Activated CD4-positive, alpha-beta memory T cell treated with anti-CD3 and anti-CD28 coated beads, Interleukin-2, amount 10 ng/mL, durations not matched to agents 7 days and 5 days (primary cell): ENCODE measurements at places on chromosomes 6 and 20. TPM values are rescaled to one million over a fixed set of nuclear protein-coding genes. Genes with fewer than 3 reads are reported as not detected.

GRCh38 chr6:14896475-14896874 lies 349.4 kb upstream of the JARID2 start:
- DNase-seq = no peak

Gene HLA-F
- total RNA-seq = 346 TPM

DNA sequence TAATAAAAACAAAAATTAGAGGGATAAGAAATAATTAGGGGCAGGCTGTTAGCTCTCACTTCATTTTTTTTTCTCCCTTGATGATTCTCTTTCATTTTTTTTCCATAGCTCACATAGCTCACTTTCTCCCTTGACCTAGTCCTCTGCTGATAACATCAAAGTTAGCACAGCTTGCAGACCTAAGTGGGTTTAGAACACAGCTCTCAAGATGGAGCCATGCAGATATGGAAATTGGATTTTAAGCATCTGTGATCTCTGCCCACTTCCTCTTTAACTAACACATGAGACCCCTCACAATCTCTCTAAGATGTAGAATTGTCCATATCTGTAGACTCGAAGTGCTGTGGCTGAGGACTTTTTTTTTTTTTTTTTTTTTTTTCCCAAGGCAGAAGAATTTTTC lies 257.1 kb downstream of the SOX4 start:
- no peak for DNase-seq

GRCh38 chr6:4355241-4355640 lies 219.9 kb upstream of the ECI2 start:
- no peak for DNase-seq

Gene SLC4A11
- 1.8 TPM for total RNA-seq

DNA sequence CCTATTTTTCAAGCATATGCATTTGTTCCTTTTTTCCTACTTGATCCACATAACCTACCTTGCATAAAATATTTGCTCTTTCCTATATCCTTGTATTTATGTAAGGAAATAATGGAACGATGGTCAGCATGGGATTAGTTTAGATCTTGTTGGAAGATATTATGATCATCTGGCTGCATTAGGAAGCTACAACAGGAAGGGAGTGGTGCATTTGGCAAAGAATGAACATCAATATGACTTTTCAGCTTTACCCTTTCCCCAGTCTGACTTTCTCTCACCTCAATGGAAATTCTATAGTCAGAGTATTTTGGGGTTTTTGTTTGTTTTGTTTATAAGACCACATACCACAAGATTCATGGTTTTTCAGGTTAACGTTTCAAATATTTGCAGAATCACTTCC lies 66.0 kb downstream of the HS3ST5 start:
- DNase-seq = no peak

DNA sequence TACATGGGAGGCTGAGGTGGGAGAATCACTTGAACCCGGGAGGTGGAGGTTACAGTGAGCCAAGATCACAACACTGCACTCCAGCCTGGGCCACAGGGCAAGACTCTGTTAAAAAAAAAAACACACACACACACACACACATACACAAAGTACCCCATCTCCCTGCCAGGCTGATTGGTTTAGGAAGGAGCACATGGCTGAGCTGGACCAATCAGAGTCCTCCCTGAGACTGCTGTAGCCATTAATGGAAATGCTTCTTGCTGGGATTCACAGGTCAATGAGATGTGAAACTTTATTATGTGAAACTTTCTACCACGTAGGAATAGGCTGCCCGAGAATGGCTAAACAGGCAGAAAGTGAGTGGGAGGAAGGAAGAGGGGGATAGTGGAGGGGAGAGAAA lies 2.9 kb downstream of the TREM1 start:
- DNase-seq = no peak

GRCh38 chr6:161029195-161029809 lies 37.7 kb downstream of the MAP3K4 start:
- DNase-seq = no peak

Gene ADAM33
- total RNA-seq = not detected

Gene CD24
- not detected for total RNA-seq

- no peak for DNase-seq
Measured at GRCh38 chr20:3242172-3242692, 3.2 kb upstream of the SLC4A11 start.

- no peak for DNase-seq
Measured at GRCh38 chr6:7532232-7532631, 9.2 kb upstream of the DSP start.

- no peak for DNase-seq
Measured at GRCh38 chr6:16223362-16223761, 15.0 kb upstream of the GMPR start.

- DNase-seq = no peak
Measured at GRCh38 chr20:31836853-31837608, 8.4 kb downstream of the FOXS1 start.

Gene RBBP8NL
- not detected for total RNA-seq

GRCh38 chr6:169915769-169916550 lies 164.5 kb downstream of the ERMARD start:
- no peak for DNase-seq

GRCh38 chr20:17210983-17211382 lies 15.9 kb upstream of the PCSK2 start:
- no peak for DNase-seq

Gene SAPCD1
- total RNA-seq = 10.7 TPM
